NCI-H69 (cell line): ENCODE measurements at places on chromosomes 7 and 10.

- peak; percentile 73 for DNase-seq
Observed at GRCh38 chr7:151754142-151754590, 122.7 kb downstream of the PRKAG2 start.

DNA sequence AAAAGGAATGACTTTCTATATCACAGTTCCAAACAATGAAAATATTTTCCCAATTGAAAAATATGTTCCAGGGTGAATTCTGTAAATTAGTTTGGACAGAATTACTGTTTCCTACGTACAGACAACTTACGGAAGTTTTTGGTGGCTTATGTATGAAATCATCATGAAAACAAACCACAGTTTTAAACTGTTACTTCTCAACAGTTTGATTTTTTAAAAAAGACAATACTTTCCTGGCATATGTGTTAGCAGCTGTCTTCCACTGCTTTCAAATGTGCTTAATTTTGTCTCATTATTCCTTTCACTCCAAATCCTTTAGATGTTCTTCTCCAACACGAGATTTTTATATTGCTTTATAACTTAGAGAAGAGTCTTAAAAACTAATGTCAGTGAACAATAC, 56.2 kb downstream of the SEMA3A start:
- no peak for DNase-seq

GRCh38 chr7:50821457-50822008, 38.8 kb upstream of the GRB10 start:
- peak; percentile 80 for DNase-seq

DNA sequence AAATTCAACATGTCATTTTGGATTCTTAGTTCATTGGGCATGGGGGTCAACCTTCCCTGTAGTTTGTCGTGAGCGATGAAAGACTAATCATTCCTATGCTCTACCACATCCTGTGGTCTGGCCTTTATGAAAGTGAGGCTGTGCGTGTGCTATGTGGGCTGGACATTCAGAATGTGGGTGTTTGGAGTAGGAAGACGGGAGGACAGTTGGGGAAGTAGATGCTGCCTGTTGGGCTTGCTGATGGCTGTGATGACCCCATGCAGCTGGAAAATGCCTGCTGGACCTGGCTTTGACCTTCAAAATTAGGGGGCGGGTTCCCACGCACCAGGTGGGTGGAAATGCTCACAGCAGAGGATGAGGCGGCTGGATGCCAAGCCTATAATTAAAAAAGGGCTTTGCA, 90.9 kb upstream of the MKI67 start:
- peak; percentile 15 for DNase-seq

- peak; percentile 90 for DNase-seq
Observed at GRCh38 chr7:120273476-120273975, 551 bp downstream of the KCND2 start.
